ENCODE measurements at places on chromosomes 11 and 22.

DNA sequence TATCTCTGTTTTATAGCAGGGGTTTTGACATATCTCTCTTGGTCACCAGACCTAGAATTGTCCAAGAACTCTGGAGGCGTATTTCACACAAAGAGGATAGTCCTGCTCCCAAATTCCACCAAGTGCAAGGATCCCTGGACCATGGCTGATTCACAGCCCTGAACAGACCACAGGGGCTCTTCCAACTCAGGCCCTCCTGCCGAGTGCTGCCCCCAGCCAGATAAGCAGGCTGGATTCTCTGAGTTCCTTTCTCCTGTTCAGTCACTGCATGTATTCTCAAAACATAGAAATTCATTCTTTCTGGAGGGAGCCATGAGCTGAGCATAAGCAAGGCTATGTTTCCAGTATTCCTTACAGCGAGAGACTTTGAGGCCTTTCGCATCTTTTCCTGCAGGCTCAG, 13.4 kb upstream of the PLEKHB1 start:
- no peak for DNase-seq

DNA sequence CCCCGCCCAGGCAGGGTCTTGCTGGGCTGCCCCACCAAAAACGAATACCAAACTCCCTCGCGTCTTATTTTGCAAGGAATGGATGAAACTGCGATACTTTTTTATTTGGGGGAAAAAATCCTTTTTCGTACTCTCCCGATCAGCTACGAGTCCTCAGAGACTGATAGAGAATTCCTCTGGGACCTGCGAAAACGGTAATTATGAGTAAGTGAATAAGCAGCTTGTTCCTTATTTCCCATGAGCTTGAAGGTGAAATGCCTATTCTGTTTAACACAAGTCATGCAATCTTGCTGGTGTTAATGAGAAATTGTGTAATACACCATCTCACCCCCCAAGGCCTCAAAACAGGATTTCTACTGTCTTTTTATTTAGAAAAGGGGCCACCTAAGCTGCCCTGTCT, 5.5 kb downstream of the GRK3 start:
- DNase-seq: no peak

DNA sequence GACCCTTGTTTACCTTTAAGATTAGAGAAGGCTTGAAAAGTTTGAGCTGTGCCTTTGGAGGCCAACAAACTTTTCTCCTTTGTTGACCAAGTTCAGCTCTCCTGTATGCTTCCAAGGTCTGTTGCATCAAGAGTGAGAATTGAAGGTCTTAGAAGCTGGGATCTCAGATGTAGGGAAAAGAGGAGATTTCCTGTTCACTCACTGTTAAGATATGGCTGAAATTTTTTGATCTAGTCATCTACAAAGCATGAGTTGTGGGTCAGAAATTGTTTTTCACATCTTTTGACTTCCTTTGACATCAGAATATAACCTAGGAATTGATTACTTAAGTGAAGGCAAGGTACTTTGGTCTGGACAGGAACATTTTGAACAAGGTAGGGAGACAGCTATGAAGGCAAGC, 12.1 kb downstream of the OR51B4 start:
- no peak for DNase-seq

GRCh38 chr11:11451501-11452005, 98.5 kb upstream of the CSNK2A3 start:
- DNase-seq: no peak

Data from cerebellar cortex (tissue), 1 donor.